ENCODE measurements at places on chromosomes 2 and 18. TPM values are rescaled to one million over a fixed set of nuclear protein-coding genes. Genes with fewer than 3 reads are reported as not detected.

The CERKL gene
- under 0.01 TPM for total RNA-seq

The B3GNT7 gene
- total RNA-seq = 2.7 TPM

The SP140 gene
- 1.3 TPM for total RNA-seq

The CNNM4 gene
- 16.4 TPM for total RNA-seq

The FAP gene
- not detected for total RNA-seq

The CFC1 gene
- total RNA-seq = not detected

The FECH gene
- 24.5 TPM for total RNA-seq

The DCDC2C gene
- total RNA-seq = not detected

The MAL gene
- 0.54 TPM for total RNA-seq

The TUBB8B gene
- total RNA-seq = not detected

The ANXA4 gene
- total RNA-seq = 26.1 TPM

The PCARE gene
- total RNA-seq = under 0.01 TPM

The SPP2 gene
- not detected for total RNA-seq

The ESPNL gene
- 1.1 TPM for total RNA-seq

The BOLL gene
- not detected for total RNA-seq

The ZNF519 gene
- 5.4 TPM for total RNA-seq

The RTTN gene
- total RNA-seq = 13.5 TPM

The SGPP2 gene
- under 0.01 TPM for total RNA-seq

The COL3A1 gene
- total RNA-seq = not detected

The SH2D6 gene
- not detected for total RNA-seq

The ANKRD30BL gene
- not detected for total RNA-seq

The KCNF1 gene
- total RNA-seq = under 0.01 TPM

The FLACC1 gene
- 0.27 TPM for total RNA-seq

The NAT8 gene
- total RNA-seq = 0.27 TPM

The LGALSL gene
- total RNA-seq = 2.2 TPM
